Occipital lobe (tissue), 3 donors: ENCODE measurements at places on chromosomes 7 and 10. TPM values are rescaled to one million over a fixed set of nuclear protein-coding genes. Genes with fewer than 3 reads are reported as not detected.

GRCh38 chr10:87635498-87636312 is 24.0 kb upstream of the PAPSS2 start:
- no peak for DNase-seq

DNA sequence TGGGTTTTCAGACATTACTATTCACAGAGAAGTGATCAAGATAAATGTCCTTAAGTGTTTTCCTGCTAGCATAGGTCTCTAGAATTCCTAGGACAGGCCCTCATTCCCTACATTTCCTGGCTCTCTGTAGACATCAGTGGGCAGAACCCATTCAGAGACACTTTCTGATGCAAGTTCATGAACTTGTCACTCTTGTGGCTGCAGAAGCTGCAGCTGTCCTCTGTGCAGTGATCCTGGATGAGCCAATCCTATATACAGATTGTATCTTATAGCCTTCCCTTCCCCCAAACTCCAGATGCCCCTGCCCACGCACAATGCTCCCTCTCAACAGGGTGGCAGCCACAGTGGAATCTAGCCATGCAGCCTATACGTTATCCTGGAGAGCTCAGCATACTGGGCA is 12.6 kb upstream of the GRB10 start:
- no peak for DNase-seq

GRCh38 chr10:118940386-118940785 is 89.1 kb upstream of the NANOS1 start:
- DNase-seq: no peak

DNA sequence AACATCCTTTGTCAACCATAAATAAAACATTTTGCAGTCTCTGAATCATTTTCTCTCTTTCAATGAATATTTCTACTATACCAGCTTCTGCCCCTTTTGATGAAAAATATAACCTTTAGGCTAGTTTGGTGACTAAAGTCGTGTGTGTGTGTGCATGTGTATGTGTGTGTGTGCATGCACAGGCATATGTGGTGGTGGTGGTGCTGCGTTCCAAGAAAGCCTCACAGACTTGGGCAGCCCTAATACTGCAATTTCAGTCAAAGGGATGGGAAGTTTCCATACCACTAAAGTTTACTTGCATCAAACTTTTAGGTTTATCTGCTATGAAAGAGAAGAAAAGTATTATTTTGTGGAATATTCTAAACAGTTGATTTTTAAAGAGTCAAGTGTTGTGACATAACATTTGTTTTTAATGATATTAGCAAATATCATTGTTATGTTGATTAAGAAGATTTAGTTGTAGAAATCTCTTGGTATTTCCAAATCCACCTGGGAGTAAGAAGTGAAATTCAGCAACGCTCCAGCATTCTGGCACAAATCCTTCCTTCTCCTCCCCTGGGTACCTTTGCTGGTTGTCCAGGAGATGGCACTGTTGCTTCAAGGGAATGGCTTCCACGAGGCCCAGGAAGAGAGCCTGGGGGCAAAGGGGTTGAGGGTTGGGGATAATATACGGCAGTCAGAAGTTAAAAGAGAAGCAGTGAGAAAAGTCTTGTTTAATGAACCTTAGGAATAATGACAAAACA is 41.5 kb downstream of the ASB4 start:
- peak; percentile 20 for DNase-seq

GRCh38 chr7:113085781-113086390 is 741 bp downstream of the GPR85 start:
- DNase-seq: peak; percentile 18

DNA sequence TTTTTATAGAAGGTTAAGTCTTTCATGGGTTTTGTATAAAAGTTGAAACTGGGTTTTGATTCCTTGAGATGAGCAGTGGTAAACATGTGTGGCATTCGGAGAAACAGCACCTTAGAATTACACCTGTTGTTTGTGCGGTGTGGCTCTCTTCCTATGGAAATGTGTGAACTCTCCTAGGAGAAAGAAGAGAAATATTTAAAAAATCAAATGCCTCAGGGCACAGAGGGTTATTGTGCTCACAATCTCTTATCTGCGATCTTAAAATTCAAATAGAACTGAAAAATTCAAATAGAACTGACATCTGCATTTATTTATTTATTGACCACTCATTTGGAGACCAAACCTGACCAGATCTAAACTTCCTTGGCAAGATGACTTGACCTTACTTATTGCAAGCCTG is 18.1 kb upstream of the NRP1 start:
- no peak for DNase-seq

GRCh38 chr7:20206104-20206896 is 10.9 kb downstream of the MACC1 start:
- no peak for DNase-seq

- DNase-seq: no peak
These were observed 64.6 kb upstream of the ELN start for GRCh38 chr7:73963252-73963822.

DNA sequence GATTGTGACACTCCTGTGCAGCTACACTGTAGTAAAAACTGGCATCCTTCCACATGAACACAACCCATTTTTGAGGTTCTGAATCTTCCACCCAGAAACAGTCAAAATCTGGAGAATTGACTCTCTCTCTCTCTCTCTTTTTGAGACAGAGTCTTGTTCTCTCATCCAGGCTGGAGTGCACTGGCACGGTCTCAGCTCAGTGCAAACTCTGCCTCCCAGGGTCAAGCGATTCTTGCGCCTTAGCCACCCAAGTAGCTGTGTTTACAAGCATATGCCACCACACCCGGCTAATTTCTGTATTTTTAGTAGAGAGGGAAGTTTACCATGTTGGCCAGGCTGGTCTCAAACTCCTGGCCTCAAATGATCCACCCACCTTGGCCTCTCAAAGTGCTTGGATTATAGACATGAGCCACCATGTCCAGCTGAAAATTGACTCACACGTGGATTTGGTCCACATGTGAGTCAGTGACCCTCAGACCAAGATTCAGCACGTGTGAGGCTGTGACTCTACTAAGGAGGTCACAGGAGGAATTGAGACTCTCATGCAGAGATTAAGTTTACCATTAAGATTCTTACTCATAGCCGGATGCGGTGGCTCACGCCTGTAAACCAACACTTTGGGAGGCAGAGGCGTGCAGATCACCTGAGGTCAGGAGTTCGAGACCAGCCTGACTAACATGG is 12.1 kb upstream of the ZNF107 start:
- no peak for DNase-seq

DNA sequence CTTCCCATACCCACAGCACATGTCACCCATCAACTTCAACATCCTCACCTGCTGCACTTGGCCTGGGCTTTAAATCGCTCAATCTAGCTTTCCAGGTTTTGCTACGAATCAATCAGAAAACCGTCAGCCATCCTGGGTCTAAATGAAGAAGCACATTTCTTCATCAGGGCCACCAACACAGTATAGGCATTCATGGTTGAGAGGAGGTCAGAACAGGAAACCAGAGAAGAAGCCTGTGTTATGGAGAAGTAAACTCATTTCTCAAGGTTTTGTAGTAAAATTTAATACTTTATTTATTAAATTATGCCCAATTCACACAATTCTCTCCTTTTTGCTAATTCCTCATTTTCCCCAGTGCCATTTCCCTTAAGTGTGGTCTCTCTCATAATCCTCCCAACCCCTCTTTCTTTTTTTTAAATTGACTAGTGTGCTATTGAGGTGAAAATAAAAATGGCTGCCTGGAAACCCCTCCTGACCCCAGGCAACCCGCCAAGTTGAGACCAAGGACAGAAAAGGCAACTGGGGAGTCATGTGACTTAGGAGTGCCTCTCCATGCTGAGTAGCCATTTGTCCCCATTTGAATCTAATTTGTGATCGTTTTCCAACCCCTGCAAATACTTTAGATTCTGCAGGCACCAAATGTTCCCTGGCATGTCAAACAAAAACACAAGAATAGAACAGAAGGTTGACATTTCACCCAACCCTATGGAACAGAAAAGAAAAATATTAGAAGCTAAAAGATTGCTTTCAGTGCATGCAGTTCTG is 181.1 kb upstream of the NAMPT start:
- DNase-seq: no peak

GRCh38 chr10:69455006-69455763 is 3.9 kb downstream of the TSPAN15 start:
- no peak for DNase-seq

- peak; percentile 49 for DNase-seq
These were observed 492 bp downstream of the COG5 start for GRCh38 chr7:107563081-107563774.

DNA sequence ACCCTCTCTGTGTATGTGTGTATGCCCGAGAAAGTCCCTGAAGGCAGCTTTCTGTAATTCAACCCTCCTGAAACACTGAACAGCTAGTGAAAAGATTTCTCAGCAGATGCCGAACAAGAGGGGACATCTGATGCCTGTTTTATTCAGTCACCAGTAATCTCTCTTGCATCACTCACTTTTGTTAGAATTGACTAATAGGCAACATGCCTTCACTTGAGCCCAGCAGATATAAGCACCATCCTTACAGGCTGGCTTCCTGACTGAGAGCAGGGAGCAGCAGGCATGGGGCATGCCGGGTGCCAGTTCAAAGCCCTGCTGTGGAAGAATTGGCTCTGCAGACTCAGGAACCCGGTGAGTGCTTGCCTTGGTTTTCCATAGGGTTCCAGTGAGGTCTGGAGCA is at the start of gene ABCA13:
Gene ABCA13 (plus strand): TSS at position 257 of the 400 bp plus-strand sequence. CDS start 26 bp downstream, at position 283.
- DNase-seq: no peak

GRCh38 chr10:124356701-124357560 is 61.8 kb downstream of the OAT start:
- DNase-seq: no peak

- peak; percentile 45 for DNase-seq
These were observed 716 bp downstream of the OGA start for GRCh38 chr10:101817337-101818118.

DNA sequence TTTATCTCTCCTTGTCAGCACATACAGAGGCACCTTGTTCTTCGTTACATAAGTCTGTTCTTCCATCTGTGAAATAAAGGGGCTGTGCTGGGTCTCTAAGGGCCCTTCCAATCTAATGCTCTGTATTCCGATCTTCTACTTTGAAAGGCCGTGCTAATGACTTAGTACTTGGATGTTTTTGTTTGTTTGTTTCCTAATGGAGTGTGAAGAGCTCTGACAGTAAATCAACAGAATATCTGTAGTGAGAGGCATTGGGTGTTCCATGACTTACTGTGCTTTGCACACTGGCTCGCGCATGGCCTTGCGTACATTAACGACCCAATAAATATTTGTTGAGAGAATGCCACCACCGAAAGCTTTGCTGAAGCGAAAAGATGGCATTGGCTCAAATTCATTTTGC is 162.1 kb downstream of the CHN2 start:
- no peak for DNase-seq

GRCh38 chr10:77162697-77163096 is 474.9 kb downstream of the KCNMA1 start:
- DNase-seq: no peak

DNA sequence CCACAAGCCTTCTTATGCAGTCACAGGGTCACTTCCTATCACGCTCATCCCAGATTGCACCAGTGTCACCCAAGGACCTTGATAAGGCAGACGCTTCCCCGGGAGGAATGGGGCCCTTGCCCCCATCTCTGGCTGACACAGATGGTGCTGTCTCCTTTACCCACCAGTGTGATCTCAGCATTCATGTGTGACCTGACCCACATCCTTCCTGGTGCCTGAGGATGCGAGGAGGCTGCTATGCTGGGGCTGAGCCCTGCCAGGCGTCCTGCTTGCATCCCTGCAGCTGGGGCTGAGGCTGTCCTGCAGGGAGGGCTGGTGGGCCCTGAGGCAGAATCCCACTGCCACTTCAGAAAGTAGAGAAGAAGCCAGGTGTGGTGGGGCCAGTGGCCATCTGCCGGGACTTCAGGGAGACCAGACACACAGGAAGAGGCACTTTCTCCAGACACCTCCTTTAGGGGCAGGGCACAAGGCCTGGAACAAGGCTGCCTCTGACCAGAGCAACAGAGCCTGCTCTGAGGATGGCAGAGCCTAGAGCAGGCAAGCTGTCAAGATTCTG is 35.3 kb downstream of the RASGEF1A start:
- no peak for DNase-seq

DNA sequence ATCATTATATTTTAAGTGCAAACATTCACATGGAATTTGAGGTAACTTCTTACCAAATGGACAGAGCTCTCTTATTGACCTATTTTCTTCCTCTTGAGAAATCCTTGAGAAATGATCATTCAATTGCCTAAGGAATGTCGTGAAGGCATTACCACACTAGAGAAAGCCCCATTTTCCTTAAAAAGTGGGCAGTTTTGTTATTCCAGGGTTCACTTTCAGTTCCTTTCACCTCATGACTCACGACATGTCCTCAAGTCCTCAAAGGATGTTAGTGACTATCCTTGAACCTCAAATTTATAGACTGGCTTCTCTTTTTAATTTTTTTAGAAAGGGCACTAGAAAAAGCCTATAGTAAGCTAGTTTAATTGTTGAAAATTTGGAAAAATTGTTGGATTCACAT is 40.4 kb upstream of the SMIM30 start:
- no peak for DNase-seq

- no peak for DNase-seq
These were observed 41.1 kb downstream of the ZC3HC1 start for GRCh38 chr7:130009848-130010688.

- DNase-seq: no peak
These were observed 18.7 kb downstream of the ZNF786 start for GRCh38 chr7:149071641-149072437.

DNA sequence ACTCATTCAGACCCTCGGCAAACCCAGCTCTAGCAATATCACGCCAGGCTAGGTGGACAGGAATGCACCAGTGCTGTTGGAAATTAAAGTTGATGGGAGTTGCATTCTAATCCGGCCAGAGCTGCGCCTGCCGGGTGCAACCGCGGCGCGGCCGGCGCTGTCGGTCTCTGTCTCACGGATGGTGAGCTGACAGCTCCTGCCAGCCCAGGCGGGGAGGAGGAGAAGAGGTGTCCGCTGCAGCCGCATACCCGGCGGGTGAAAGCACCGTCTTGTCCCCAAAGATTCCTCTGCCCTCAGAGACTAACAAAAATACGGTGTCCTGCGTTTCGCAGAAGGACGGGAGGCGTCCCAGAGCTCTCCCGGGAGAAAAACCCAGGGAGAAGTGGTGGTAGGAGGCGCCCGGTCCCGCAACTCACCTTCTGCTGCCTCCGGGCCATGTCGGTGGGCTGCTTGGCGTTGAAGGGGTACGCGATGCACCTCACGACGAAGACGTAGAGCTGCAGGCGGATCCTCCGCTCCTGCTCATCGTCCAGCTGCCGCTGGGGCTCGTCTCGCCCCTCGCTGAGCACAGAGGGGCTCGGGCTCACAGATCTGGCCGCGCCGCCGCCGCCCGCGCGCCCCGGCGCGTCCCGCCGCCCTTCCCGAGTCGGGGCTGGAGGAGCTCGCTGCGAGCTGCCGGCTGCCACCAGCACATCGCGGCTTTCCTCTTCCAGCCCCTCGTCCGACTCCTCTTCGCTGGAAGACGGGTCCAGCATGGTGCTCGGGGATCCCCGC is 490 bp downstream of the CADPS2 start:
- peak; percentile 14 for DNase-seq

GATA3 gene
- not detected for total RNA-seq

FGFBP3 gene
- 29.8 TPM for total RNA-seq

RPEL1 gene
- total RNA-seq: 0.16 TPM

RTKN2 gene
- 7.5 TPM for total RNA-seq

GNA12 gene
- 15.3 TPM for total RNA-seq

LIPJ gene
- total RNA-seq: 3.4 TPM

ANXA8 gene
- total RNA-seq: not detected

SP8 gene
- total RNA-seq: 3.3 TPM

SPOCK2 gene
- total RNA-seq: 25.1 TPM

GNGT1 gene
- total RNA-seq: not detected

TCF7L2 gene
- total RNA-seq: 1.9 TPM

AOC1 gene
- not detected for total RNA-seq

ZWINT gene
- total RNA-seq: 5.0 TPM

MAGI2 gene
- 244 TPM for total RNA-seq
